PC-9 (cell line): ENCODE measurements at places on chromosomes 1 and 21. TPM values are rescaled to one million over a fixed set of nuclear protein-coding genes. Genes with fewer than 3 reads are reported as not detected.
A peak's percentile ranks its signal among the peaks of the same experiment; 100 is the strongest.

DNA sequence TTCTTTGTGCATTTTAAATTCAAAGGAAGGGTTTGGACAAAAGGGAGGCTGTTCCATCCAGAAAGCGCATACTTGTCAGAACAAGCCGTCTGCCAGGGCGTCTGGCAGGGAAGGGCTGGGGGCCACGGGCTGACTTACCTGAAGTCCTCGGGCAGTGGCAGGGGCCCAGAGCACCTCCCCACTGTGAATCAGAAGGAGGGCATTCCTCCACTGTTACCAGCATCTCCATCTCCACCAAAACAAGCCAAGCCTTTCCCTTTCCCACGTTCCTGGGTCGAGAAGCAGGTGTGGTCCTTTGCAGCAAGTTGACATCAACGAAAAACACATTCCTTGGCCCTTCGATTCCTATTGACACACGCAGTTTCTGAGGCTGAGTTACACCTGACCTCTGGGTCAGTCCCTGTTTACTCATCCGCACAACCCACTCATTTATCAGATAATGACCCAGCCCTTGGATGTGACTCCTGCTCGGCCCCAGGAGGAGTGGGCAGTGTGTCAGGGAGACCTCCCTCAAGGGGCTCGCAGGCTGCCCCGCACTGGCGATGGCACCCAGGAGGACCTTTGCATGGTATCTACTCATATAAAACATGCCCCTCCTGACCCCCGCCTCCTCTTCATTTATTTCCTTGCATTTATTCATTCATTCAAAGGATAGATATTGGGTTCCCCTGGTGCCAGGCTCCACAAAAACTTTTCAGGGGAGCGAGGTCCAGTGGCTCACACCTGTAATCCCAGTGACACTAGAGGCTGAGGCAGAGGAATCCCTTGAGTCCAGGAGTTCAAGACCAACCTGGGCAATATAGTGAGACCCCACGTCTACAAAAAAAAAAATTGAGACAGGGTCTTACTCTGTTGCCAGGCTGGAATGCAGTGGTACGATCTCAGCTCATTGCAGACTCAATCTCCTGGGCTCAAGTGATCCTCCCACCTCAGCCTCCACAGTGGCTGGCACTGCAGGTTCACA is 60.2 kb downstream of the TOMM20 start:
- peak; percentile 92 for DNase-seq

GRCh38 chr1:46364612-46365011 is 24.0 kb downstream of the NSUN4 start:
- no peak for DNase-seq

GRCh38 chr1:61434276-61434675 is 290.7 kb downstream of the TM2D1 start:
- peak; percentile 52 for DNase-seq

DNA sequence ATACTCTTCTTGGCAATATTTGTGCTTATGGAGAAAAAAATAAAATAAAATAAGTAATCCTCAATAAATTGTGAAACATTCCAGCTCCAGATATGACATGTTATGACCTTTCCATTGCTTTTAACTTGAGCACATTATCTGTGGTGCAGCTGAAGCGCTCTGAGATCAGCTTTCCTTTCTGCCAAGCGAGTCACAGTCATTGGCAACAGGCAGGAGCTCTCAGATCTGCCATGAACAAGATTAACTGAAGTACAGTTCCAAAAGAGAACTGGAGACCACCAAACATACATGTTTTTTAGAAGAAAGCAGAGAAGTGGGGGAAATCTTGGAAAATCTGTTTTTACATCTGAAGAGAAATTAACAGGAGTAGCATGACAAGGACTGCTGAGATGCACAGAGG is 89.2 kb upstream of the DSCAM start:
- no peak for DNase-seq

GRCh38 chr1:241406421-241406820 is 49.4 kb upstream of the RGS7 start:
- no peak for DNase-seq

- DNase-seq = no peak
Observed at GRCh38 chr1:237921306-237921705, 30.6 kb upstream of the ZP4 start.

GRCh38 chr1:71492298-71493041 is 411.6 kb upstream of the ZRANB2 start:
- DNase-seq = no peak

- peak; percentile 70 for DNase-seq
Observed at GRCh38 chr21:38993561-38993960, 187.8 kb downstream of the ETS2 start.

GRCh38 chr1:39745016-39745670 is 6.5 kb downstream of the PPIE start:
- no peak for DNase-seq

- DNase-seq = peak; percentile 48
Observed at GRCh38 chr1:44810101-44810761, 1.9 kb downstream of the BTBD19 start.

DNA sequence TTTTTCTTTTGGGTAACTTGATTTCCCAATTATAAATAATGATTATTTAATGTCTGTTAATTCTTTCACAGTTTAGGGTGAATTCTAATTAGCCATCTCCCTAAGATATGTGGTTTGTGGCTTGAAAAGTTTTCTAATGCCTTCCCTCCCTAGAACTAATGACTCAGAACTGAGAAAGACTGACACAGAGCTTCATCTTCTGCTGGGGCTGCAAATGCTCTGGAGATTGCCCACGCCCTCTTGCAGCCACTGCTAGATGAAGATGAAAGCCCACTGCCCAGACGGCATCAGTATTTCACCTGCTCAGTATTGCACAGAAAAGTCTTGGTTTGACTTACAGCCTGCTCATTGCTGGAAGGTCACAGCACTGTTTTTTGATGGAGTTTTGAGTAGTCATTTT is 101.5 kb downstream of the ST6GALNAC3 start:
- DNase-seq = no peak

Gene KCNC4
- 8.6 and 9.4 TPM in 2 replicates for total RNA-seq

- DNase-seq = no peak
Observed at GRCh38 chr1:59523745-59524450, 227.0 kb downstream of the FGGY start.

GRCh38 chr1:216123446-216124191 is 299.6 kb downstream of the USH2A start:
- DNase-seq = no peak

GRCh38 chr1:198176179-198176578 is 19.4 kb downstream of the NEK7 start:
- no peak for DNase-seq

- DNase-seq = no peak
Observed at GRCh38 chr1:182515556-182515955, 65.6 kb downstream of the RGSL1 start.

- DNase-seq = no peak
Observed at GRCh38 chr21:33971492-33972013, 55.9 kb upstream of the ATP5PO start.

DNA sequence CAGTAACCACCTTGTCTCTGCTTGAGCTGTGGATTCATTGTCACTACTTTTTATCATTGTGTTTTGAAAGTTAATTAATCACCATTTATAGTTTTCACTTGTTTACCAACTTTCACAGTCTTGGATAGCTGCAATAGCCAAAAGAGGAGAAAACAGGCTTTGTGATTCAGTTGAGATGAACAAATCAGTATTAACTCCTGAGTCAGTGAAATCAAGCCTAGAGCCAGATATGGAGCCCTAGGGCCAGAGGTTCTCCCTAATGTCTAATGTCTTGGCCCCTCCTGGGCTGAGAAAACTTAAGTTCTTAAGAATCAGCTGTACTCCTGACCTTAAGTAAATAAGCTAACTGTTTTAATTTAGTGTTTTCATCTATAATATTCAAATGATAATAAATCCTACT is 228.8 kb downstream of the DNM3 start:
- no peak for DNase-seq

GRCh38 chr1:9145021-9145668 is 16.2 kb upstream of the GPR157 start:
- DNase-seq = peak; percentile 51

Gene SUSD4
- total RNA-seq = 2.0 and 3.2 TPM in 2 replicates

Gene NHLH1
- 0.26 TPM in 1 of 2 replicates, not detected in the other for total RNA-seq

GRCh38 chr1:55231745-55232144 is 16.6 kb upstream of the USP24 start:
- DNase-seq = no peak

DNA sequence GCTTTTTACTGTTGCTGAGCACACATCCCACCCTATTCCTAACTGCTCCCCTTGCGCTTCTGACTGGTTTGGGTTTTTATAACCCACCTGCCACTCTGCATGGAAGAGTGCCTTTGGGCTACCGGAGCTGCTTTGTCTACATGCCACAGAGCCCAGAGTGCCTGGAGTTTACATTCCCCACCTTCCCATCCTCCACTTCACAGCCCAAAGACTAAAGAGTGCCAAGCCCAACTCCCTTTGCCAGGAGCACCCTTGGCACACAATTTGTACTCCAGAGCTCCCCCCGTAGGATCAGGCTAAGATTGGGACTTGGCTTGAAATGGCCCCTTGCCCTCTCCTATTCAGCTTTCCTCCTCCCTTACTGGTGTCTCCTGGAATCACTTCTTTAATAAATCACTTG is 63.3 kb downstream of the LHX9 start:
- DNase-seq = no peak

Gene DEPDC1
- total RNA-seq = 49.0 and 74.0 TPM in 2 replicates

GRCh38 chr1:83998205-83998497 is 781 bp downstream of the TTLL7 start:
- DNase-seq = no peak

Gene TMPRSS2
- 0.61 and 0.78 TPM in 2 replicates for total RNA-seq

DNA sequence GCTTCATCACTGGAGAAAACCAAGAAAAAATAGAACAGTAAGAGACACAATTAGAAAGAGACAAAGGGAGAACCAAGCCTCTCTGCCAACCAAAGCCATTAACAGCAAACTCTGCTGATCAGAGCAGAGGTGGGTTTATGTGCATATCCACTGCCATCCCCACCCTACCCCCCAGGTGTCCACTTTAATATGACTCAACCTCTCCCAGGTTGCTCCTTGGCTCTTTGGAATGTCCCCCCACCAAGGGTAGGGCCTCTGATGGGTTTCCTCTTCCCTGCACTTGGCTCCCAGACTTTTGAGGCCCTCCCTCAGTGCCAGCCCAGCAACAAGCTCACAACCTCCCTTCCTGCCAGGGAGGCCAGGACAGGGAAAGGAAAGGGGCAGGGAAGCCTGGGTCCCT is 104.8 kb downstream of the DMRTA2 start:
- no peak for DNase-seq

DNA sequence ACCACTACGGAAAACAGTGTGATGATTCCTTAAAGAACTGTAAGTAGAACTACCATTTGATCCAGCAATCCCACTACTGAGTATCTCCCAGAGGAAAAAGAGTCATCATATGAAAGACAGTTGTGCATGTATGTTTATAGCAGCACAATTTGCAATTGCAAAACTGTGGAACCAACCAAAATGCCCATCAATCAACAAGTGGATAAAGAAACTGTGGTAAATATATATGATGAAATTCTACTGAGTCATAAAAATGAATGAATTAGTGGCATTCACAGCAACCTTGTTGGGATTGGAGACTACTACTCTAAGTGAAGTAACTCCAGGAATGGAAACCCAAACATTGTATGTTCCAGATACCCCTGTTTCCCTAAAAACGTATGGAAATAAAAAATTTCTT is 337.0 kb upstream of the PTBP2 start:
- no peak for DNase-seq

DNA sequence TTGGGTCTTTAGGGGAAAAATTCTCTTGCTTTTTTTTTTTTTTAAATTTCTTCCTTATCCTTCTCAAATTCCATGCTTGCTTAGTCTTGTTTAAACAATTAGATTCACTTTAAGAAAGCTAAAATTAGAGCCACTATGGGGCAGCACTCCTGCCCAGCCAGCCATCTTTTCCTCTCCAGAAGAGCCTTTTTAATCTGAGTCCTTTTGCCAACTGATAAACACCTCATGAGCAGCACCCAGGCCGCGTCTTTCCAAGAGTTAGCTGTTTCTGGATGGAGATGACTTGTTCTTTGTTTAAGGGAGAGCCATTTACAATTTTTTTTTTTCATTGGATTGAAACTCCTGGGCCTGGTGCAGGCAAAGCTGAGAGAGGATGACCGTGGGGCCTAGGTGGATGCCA is 53.3 kb upstream of the TSPAN2 start:
- DNase-seq = no peak

Gene RAB42
- 7.6 and 13.2 TPM in 2 replicates for total RNA-seq

- DNase-seq = peak; percentile 69
Observed at GRCh38 chr1:116878804-116879477, 30.8 kb upstream of the PTGFRN start.

DNA sequence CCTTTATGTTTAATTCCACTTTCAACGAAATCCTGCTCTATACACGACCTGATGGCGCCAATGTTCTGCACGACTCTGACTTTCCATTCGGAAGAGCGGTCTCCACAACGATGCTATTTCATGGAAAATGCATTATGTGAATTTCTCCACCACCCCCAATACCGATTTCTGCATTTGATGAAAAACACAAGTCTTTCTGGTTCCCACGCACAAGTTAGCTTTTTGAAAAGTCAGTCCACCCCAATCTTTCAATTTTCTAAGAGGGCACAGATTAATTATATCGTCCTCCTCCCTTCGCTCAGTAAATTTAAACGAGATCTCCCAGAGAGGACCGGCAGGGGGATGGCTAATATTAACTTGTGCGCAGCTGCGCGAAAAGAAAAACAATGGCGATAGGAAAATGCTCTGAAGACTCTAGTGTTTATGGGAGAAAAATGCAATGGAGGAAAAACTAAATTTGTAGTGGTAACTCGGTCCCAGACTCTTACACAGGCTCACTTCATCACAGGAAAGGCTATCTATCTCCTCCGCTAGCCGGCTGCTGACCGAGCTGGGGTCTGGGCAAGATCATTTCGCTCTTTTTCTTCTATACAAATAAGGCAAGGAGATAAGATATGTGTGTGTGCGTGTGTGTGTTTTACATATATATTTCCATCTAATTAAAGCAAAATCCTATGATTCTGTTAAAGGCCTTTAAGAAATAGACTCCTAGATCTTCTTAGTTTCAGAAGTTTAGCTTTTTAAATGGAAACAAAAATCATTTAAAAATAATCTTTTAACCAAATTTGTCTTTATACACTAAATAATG is 1.2 kb upstream of the LHX8 start:
- DNase-seq = no peak

GRCh38 chr1:7468248-7468647 is 302.8 kb upstream of the VAMP3 start:
- DNase-seq = no peak

Gene ADAMTSL4
- total RNA-seq = 67.9 and 76.7 TPM in 2 replicates

- DNase-seq = no peak
Observed at GRCh38 chr21:18274370-18274769, 29.7 kb downstream of the CHODL start.

Gene VSIG8
- total RNA-seq = not detected in 2 replicates

DNA sequence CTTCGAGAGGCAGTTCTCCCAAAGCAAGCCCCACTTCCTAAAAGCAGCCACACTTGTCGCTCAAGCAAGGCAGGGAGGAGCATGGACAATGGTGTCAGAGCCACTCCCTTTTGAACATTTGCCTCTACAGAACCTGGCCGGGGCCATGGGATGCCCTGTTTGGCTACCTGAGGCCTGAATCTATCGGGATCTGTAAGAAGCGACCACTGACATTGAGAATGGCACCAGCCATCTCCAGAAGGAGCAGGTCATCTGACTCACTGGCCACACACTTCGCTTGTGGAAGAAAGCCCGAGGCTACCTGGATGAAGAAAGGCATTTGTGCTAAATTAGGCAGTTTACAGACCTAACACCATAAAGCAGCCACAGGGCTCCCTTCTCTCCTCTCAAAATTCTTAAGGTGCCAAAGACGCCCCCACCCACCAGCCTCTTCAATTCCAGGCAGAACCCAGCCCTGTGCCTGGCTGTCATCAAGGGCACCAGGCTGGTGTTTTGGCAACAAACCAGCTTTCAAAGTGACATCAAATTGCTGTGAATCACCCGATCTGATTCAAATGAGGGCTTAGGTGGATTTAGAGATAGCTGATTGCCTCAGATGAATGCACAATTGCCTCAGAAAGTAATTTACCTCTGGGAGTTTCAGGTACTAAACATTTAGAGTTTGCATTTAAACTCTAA is 104.8 kb downstream of the ETS2 start:
- peak; percentile 58 for DNase-seq
